ENCODE measurements at places on chromosomes 12 and 14. TPM values are rescaled to one million over a fixed set of nuclear protein-coding genes. Genes with fewer than 3 reads are reported as not detected.
A peak's percentile ranks its signal among the peaks of the same experiment; 100 is the strongest.

FOXG1 gene
- not detected for polyA plus RNA-seq

MUCL1 gene
- not detected for polyA plus RNA-seq

DNA sequence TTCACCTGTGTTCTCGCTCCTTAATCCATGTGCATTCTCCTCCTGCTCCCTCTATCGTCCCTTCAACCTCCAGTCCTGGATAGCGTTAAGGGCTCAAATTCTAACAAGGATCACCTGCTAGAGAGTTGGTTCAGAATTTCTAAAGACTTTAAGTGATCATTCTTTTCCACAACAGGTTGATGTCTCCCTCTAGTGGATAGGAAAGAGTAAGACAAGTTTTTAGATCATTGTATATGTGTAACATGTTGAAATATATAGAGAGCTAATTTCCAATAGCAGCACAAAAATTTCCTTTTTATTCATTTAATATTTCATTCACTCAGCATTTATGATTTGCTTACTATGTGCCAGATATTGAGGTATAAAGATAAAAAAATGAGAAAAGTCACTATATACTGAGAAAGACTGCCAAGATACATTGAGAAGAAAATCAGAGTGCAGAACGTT is 9.3 kb upstream of the ESR2 start:
- peak; percentile 70 for DNase-seq

- DNase-seq, result no peak
Observed at GRCh38 chr14:53955671-53956426, 776 bp downstream of the BMP4 start.

ADCY4 gene
- 3.4 TPM for polyA plus RNA-seq

KRT6C gene
- not detected for polyA plus RNA-seq

CMA1 gene
- polyA plus RNA-seq, result not detected

GRCh38 chr12:68264857-68265256 is 11.5 kb upstream of the IL22 start:
- DNase-seq, result no peak

DNA sequence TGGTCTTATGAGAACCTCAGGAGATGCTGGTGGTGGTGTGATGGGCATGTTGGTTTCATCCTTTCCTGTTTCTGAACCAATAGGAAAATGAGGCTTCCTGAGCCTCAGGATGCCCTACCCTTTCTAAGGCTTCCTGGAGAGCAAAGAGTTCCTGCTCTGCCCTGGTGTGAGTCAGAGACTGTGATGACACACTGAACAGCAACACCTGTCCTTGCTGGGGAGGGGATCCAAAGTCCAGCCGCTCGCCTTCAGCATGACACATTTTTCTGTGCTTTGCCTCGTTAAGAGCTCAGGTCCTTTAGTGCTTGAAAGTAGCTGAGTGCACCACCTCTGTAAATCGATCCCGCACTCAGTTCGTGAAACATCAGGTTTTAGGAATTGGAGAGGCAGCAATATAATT is 116.0 kb downstream of the CACNA1C start:
- DNase-seq, result no peak

DNA sequence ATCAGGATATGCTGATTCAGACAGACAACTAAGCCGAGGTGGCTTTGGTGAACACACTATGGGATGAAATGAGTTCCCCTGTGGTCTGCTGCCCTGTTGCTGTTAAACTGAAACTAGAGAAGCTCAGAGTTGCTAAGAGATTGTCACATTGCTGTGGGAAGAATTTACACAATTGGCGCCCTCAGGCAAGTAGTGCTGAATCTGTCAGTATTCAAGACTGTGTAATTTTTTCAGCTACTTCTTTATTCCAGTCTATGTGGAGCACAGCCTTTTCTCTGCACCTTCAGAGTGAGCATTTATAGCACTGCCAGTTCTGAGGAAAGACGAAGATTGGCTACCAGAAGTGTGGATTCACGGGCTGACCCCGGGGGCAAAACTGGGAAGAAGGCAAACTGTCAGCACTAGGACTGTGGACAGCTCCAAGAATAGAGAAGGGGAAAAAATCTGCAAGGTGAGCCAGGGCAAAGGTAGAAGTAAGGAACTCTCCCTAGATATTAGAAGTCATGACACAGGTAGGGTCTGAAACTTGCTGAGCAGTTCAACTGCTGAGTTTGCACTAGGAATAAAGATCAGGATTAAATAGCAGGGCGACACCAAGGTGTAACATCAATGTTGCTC is 218.8 kb upstream of the TMPO start:
- no peak for DNase-seq

DNA sequence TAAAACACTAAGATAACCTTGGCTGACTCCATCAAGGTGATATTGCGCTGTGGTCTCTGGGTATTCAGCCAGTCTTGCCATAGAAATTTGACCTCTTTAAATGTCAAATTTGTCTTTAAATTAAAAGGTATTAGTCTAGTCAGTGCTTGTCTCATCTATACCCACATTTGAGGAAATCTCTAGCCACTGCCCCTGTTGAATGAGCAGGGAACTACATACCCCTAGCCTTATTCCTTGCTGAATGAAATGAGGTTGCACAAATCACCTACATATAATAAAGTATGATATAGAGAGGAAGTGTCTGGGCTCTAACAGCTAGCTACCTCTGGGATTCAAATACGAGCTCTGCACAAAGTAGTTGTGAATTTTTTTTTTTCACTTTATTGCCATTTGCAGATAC is 256.8 kb downstream of the C12orf50 start:
- DNase-seq, result no peak

DNA sequence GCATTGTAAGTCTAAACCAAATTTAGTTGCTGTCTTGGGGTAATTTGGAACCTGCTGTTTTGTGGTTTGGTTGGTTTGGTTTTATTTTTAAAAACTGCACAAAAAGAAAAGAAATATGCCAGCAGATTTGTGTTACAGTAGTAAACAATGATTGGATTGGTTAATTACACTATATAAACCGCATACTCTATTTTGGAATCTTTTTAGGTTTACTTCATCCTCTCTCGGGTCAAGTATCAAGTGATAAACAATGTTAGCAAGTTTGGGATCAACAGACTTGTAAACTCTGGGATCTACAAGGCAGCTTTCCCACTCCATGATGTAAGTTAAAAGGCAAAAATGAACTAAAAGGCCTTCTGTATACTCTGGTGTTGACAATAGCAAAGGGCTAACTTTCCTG is 132.4 kb downstream of the ANO6 start:
- DNase-seq, result no peak

KRT82 gene
- polyA plus RNA-seq, result not detected

DNA sequence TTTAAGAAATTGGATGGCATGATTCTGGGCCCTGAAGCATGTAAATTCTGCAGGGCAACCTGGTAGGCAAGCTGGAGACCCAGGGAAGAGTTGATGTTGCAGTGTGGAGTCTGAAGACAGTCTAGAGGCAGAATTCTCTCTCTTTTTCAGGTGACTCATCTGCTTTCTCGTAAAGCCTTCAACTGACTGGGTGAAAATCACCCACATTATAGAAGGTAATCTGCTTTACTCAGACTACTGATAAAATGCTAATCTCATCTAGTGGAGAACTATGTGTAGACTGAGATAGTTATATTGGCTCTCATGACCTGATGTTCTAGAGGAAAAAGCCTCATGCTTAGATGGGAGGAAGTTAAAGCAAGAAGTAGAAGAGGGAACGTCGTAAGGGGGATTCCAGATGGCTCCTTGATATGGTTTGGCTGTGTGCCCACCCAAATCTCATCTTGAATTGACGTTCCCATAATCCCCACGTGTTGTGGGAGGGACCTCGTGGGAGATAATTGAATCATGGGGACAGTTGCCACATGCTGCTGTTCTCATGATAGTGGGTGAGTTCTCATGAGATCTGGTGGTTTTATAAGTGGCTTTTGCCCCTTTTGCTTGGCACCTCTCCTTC is 723.8 kb downstream of the BCL11B start:
- DNase-seq, result no peak

SPIC gene
- polyA plus RNA-seq, result not detected

ASCL1 gene
- polyA plus RNA-seq, result not detected

- DNase-seq, result no peak
Observed at GRCh38 chr12:48390026-48390425, 39.3 kb upstream of the ZNF641 start.

KRT78 gene
- polyA plus RNA-seq, result not detected

FOXN4 gene
- polyA plus RNA-seq, result not detected

DNA sequence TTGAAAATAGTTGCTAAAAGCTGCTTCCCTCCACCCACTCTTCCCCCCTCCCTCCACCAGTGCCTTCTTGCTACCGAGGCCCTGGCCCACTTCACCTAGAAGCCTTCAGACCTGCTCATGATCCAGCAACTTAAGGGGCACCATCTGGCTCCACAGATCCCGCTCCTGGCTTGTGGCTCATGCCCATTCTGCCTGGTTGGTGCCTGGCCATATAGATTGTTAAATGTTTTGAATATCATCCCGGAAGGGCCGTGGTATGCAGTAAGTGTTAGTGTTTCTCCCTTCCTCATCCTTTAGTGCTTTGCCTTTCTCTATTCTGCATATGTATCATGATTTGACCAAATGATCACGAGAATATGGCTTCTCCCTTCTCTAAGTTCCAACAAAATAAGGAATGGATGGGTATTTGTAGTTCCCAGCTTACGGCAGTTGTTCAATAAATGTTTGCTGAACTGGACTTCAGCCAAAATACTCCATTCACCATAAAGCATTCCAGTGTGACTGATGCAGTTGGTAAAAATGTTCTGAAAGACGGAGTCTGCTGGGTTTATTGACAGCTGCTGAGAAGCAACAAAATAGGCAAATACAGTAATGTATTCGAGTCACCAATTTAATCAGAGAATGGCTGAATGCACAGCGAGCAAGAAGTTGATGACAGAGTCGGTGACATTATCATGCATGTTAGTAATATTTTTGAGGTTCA is 30.7 kb downstream of the GRIP1 start:
- DNase-seq, result no peak

DNA sequence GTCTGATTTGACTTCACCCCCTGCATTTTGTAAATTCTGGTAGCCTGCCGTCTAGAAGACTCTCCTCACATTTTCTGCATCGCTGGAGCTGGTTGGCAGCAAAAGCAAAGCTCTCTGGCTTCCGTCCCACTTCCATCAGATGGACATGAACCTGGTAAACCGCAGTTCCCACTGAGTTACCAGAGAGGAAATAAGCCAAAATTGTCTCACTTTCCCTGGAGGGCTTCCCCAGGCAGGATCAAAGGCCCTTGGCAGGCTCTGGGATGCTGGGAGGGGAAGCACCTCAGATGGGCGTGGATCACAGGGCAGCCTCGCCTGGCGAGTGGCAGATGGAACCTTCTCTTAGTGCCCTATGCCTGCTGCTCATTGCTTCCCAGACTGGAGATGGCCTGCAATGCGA is 243.5 kb downstream of the TMEM132C start:
- DNase-seq, result no peak

- DNase-seq, result no peak
Observed at GRCh38 chr14:63431466-63431865, 111.7 kb downstream of the PPP2R5E start.

GRCh38 chr12:85759091-85759490 is 77.1 kb downstream of the RASSF9 start:
- DNase-seq, result no peak

RAN gene
- polyA plus RNA-seq, result 339 TPM

All from B cell (primary cell).